ENCODE measurements at places on chromosomes 6 and 20. TPM values are rescaled to one million over a fixed set of nuclear protein-coding genes. Genes with fewer than 3 reads are reported as not detected.

Gene NKAIN4
- total RNA-seq, result 0.17 TPM

DNA sequence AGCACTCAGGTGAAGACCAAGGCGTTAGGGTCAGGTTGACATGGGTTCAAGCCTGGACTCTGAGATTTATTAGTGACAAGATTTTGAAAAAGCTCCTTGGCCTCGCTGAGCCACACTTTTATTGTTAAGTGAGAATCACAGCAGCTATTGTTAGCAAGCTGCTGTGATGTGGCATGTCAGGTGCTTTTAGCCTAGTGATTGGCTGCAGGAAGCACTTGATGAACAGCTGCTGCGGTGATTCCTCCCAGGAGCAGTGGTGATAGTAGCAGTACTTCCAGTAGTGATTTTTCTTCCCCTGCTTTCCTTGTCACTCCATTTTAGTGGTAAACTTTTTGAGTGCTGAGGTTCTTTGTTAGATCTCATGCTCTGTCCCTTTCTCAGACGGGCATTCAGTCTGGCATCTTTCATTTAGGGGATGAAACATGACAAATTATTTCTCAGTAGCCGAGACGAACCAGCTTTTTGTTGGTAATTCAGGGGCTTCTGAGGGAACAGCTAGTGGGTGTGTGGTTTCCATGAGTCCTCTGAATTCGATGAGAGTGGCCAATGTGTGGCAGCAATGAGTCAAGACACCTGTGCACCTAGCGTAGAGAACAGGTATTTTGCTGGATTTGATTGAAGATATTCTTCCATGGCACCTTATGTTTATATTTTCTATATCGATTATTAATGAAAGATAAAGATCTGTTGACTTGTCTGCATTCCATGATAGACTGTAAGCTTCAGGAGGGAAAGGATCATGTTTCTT is 696.7 kb downstream of the DHX35 start:
- no peak for DNase-seq

- DNase-seq, result no peak
Measured at GRCh38 chr6:25137480-25137879, 141.7 kb upstream of the CARMIL1 start.

- no peak for DNase-seq
Measured at GRCh38 chr6:144666781-144667180, 381.6 kb downstream of the UTRN start.

GRCh38 chr20:23507346-23507745 is 16.4 kb downstream of the CST8 start:
- DNase-seq, result no peak

DNA sequence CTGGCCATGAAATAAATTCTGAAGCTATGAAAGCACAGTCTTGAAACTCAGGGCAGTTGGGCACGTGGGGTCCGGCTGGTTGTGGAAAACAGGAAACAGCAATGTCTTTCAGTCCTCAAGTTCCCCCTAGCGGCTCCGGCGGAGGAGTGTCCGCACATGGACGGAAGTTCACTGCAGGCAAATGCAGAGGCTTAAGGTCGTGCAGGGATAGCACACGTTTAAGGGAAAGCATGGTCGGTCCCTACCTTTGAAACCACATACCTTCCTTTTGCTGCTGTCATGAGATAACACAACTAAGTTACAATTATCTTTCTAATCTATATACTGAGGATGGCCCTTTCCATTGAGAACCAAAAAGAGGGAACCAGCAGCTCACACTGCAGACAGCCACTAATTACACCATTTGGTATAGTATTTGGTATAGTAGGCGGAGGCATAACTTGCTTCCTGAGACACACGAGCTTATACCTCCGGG is 52.6 kb upstream of the NFATC2 start:
- DNase-seq, result peak; percentile 18

Gene KIAA1755
- total RNA-seq, result 0.39 TPM

All from upper lobe of left lung (tissue), 6 donors.